ENCODE measurements at places on chromosomes 4 and X.

DNA sequence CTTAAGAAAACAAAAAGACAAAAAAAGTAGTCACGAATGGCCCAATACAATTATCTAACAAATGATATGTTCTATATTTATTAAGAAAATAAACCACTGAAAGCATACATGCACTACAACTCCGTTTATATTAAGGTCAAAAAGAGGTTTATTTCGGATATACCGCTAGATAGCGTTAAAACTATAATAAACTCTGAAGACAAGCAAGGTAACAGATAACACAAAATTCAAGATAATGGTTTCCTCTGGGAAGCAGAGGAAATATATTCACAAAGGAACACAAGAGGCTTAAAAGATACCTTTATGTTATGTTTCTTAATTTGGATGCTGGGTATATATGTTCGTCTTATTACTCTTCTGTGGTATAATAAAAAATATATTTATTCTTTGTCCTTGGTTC is 4.7 kb upstream of the FAM200B start:
- DNase-seq = no peak

GRCh38 chrX:129983575-129984110 is 1.2 kb downstream of the BCORL1 start:
- DNase-seq = no peak

- DNase-seq = no peak
Measured at GRCh38 chr4:113951263-113951662, 28.2 kb downstream of the ARSJ start.

GRCh38 chrX:17414839-17415238 is 39.8 kb downstream of the NHS start:
- no peak for DNase-seq

Data from skeletal muscle cell (primary cell).